CD4-positive, alpha-beta T cell (primary cell): ENCODE measurements at places on chromosomes 1 and 21.

GRCh38 chr1:11515368-11516300, 36.7 kb downstream of the DISP3 start:
- no peaks in the 10 kb centered on the region for H3K36me3 ChIP-seq
- H3K27me3 ChIP-seq: no peaks in the 10 kb centered on the region
- DNase-seq: no peak
- no peak overlapping the region for H3K27ac ChIP-seq
- no peak overlapping the region for H3K4me3 ChIP-seq

- H3K27me3 ChIP-seq: no peaks in the 10 kb centered on the region
- no peak for DNase-seq
- no peak overlapping the region for H3K4me3 ChIP-seq
- no peaks in the 10 kb centered on the region for H3K36me3 ChIP-seq
These were observed 227.8 kb downstream of the NRIP1 start for GRCh38 chr21:14836950-14837349.

- no peaks in the 10 kb centered on the region for H3K4me1 ChIP-seq
- H3K36me3 ChIP-seq: no peaks in the 10 kb centered on the region
- no peak overlapping the region for H3K27ac ChIP-seq
- no peak for DNase-seq
- peaks cover 4% of the 10 kb centered on the region for H3K27me3 ChIP-seq
These were observed 482.1 kb upstream of the VAMP3 start for GRCh38 chr1:7288992-7289391.

DNA sequence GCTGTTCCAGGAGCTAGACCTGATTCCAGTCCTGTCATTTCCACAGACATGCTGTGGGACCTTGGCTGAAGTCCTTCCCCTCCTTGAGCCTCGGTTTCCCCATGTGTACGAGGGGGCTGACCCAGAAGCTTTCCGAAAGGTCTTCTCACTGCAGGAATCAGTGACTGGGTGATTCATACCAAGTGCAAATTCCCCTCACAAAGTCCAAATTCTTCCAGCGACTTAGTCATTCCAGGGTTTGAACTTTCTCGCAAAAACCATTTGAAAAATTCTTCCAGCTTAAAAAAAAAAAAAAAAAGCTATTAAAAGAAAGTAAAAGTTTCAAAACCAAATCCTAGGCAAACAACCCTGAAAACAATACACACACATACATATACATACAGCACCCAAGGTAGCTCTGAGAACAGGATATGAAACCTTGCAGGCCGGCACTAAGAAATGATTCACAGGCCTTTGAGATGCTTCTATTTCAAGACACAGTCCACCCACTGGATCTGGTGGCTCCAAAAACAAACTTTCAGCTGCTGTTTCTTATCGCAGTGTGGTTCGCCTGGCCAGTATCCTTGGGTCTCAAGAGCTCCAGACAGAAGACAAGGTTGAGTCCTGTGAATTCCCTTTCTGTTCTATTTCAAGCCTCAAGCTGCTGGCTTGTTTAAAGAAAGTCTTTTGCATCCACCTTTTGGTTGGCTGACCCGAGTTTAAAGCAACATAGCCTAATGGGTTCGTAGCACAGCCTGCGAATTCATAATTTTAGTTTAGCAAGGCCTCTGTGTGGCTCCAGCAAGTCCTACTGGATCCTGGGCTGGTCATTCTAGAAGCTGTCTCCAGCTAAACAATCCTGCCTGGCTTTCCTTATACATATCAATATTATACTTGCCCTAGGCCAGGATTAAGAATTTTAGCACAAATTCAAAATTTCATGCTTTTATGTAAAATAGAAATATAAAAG, 18.0 kb upstream of the ID3 start:
- H3K4me1 ChIP-seq: peaks cover 29% of the 10 kb centered on the region
- H3K4me3 ChIP-seq: no peak overlapping the region
- no peaks in the 10 kb centered on the region for H3K27me3 ChIP-seq
- peak overlapping the region; percentile 13 for H3K27ac ChIP-seq

DNA sequence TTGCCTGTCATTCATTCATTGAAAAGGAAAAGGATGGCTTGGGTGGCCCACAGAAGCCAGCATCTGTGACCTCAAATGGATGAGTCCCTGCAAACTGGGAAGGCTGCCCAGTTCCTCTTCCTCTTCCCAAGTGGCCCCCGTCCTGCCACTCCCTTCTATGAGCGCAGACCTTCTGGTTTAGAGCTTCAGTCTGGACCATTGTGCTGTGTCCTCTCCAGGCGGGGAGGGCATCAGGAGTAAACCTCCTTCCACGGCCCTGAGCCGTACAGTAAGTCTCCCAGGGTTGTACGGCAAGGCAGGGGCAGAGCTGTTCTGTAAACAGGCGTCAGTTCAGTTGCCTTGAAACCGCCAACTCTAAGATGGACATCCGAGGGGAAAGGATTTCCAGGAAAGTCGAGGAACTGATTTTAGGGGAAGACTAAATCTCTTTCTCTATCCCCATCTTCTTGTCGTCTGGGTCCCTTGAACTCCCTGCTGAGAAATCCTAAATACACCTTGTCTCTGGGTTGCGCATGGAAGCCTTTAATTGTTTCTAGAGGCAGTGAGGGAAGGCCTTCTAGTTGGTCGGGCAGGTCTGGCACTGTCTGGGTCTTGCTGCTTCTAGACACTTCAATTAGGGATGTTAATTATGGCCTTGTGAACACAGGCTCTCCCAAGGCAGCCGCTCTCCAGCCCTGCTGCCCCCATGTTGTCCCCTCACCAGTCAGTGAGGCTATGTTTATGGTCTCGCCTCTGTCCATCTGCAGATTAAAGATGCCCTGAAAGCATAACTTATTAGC, 22.1 kb downstream of the SOX13 start:
- no peaks in the 10 kb centered on the region for H3K36me3 ChIP-seq
- DNase-seq: no peak
- peaks cover 5% of the 10 kb centered on the region for H3K4me1 ChIP-seq
- no peak overlapping the region for H3K4me3 ChIP-seq

- no peaks in the 10 kb centered on the region for H3K27me3 ChIP-seq
- peaks cover 75% of the 10 kb centered on the region for H3K4me1 ChIP-seq
- no peak overlapping the region for H3K4me3 ChIP-seq
- DNase-seq: no peak
- no peak overlapping the region for H3K27ac ChIP-seq
These were observed 63.6 kb downstream of the CD46 start for GRCh38 chr1:207815466-207815865.

GRCh38 chr1:98054786-98055185, 134.0 kb upstream of the DPYD start:
- peaks cover 15% of the 10 kb centered on the region for H3K4me1 ChIP-seq
- no peak for DNase-seq
- no peak overlapping the region for H3K4me3 ChIP-seq
- no peaks in the 10 kb centered on the region for H3K36me3 ChIP-seq
- H3K27ac ChIP-seq: no peak overlapping the region
- H3K27me3 ChIP-seq: peaks cover 67% of the 10 kb centered on the region

DNA sequence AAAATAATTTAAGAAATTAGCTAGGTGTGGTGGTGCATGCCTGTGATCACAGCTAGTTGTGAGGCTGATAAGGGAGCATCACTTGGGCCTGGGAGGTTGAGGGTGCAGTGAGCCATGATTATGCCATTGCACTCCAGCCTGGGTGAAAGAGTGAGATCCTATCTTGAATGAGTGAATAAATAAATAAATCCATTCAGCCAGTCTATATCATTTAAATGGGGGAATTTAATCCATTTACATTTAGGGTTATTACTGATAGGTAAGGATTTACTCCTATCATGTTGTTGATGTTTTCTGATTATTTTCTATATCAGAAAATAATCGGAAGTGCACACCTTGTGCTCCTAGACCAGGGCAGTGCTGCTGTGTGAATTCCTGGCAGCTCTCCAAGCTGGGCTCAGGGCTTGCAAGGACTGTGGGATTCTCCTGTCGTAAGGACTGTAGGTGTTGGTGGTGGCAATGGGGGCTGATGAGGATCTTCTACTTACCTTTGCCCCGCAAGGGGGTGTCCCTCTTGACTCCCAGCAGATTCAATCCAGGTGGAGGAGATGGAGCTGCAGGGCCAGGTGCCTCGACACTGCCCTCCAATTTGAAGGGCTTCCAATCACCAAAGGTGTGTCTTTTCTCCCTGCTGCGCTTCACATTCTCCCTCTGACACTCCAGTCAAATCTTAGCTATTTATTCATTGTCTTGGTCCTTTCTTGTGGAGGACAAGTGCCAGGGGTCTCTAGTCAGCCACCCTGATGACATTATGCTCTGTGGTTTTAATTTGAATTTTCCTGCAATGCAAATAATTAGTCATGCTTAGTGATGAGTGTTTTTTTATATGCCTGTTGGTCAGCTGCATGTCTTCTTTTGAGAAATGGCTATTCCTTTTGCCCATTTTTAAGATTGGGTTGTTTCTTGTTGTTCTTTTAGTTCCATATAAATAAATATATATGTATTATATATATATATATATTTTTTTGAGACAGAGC, 14.1 kb upstream of the TRAPPC10 start:
- DNase-seq: no peak
- no peak overlapping the region for H3K4me3 ChIP-seq
- H3K27ac ChIP-seq: no peak overlapping the region
- H3K4me1 ChIP-seq: no peaks in the 10 kb centered on the region

- H3K36me3 ChIP-seq: no peaks in the 10 kb centered on the region
- no peak overlapping the region for H3K27ac ChIP-seq
- no peaks in the 10 kb centered on the region for H3K4me1 ChIP-seq
- no peaks in the 10 kb centered on the region for H3K27me3 ChIP-seq
- no peak for DNase-seq
These were observed 373.4 kb downstream of the NEGR1 start for GRCh38 chr1:71908871-71909390.

DNA sequence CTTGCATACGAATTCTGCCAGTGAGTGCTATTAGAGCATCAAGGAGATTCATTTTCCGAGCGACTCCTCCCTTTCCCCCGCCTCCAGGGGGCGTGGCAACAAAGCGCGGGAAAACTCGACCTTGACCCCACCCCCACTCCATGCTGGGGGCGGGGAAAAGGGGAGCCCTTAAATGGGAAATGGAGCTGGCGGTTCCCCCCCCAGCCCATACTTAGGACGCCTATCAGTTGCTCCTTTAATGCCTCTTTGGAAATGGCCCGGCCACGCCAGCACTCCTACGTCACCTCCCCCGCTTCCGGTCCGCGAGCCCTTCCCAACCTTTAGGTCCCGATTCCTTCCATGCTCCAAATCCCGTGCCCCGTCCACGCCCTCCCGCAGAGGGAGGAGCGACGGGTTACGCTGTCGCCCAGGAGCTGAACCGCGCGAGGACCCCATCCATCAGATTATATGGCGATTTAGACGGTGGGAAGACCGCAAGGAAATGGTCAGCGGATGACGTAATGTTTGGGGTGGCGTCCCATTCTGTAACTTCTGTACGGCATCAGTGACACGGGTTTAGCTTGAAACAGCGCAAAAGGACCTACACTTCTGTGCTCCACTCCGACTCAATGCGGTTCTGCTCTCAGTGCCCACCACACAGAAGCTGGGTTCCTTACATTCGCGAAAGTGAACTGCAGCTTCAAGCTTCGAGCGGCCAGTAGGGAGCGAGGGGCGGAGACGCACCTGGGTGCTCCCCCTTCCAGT, 702 bp upstream of the ZNF687 start:
- DNase-seq: peak; percentile 95
- H3K4me3 ChIP-seq: peak overlapping the region; percentile 64
- H3K36me3 ChIP-seq: peaks cover 11% of the 10 kb centered on the region
- no peaks in the 10 kb centered on the region for H3K27me3 ChIP-seq
- H3K4me1 ChIP-seq: peaks cover 38% of the 10 kb centered on the region

DNA sequence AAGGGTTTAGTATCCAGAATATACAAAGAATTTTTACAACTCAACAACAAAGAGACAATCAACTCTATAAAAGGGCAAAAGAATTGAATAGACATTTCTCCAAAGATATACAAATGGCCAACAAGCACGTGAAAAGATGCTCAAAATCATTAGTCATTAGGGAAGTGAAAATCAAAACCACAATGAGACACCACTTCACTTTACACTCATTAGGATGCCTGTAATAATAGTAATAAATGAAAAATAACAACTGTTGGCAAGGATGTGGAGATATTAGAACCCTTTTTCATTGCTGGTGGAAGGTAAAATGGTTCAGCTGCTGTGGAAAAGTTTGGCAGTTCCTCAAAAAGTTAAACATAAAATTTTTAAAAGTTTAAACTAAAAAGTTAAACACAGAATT, 7.0 kb upstream of the ABCD3 start:
- no peak overlapping the region for H3K27ac ChIP-seq
- no peaks in the 10 kb centered on the region for H3K4me1 ChIP-seq
- no peak for DNase-seq
- no peak overlapping the region for H3K4me3 ChIP-seq
- peaks cover 15% of the 10 kb centered on the region for H3K27me3 ChIP-seq

DNA sequence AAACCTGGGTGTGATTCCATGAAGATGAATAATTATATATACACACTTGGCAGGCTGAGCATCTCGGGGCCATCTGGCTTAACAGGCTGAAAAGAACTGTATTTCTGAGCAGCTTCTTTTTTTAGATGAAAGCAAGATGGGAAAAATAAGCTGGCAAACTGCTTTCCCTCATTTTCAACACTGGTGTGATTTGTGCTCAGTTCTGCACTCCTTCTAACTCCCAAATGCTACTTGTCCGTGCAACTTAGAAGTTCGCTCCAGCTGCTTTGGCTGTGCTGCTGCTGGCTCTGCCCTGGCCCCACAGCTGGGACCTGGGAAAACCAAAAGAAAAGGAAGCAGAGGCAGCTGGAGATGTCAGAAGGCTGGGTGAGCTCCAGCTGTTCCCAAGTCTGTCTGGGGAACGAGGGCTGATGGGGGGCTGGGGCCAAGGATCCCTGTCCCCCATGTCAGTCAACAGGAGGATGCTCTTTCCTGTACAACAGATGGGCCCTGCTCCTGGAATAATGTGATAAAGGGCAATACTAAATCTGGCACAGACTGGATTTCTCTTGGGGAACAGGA, 44.9 kb downstream of the PAFAH2 start:
- H3K27ac ChIP-seq: no peak overlapping the region
- H3K27me3 ChIP-seq: no peaks in the 10 kb centered on the region
- H3K4me1 ChIP-seq: no peaks in the 10 kb centered on the region
- no peak for DNase-seq
- H3K36me3 ChIP-seq: no peaks in the 10 kb centered on the region
- H3K4me3 ChIP-seq: no peak overlapping the region

DNA sequence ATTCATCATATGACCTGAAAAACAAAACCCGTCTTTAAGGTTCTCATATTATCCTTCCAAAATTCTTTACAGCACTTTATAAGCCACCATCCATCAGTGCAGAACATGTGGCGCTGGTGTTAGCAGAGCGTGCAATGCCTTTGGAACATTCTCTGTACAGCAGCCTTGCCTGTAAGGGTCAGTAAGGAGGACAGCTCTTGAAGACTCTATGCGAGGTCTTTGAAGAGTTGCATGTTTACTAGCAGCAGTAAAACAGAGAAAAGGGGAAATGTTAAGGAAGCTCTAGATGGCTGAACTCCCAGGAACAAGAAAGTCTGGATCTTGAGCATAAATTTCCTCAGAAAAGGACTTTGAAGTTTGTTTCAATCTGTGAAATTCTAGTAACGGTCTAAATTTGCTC, 365.6 kb downstream of the DUSP10 start:
- no peak overlapping the region for H3K27ac ChIP-seq
- DNase-seq: no peak
- no peaks in the 10 kb centered on the region for H3K27me3 ChIP-seq
- no peaks in the 10 kb centered on the region for H3K4me1 ChIP-seq
- H3K36me3 ChIP-seq: no peaks in the 10 kb centered on the region

- no peaks in the 10 kb centered on the region for H3K36me3 ChIP-seq
- no peak overlapping the region for H3K27ac ChIP-seq
- H3K27me3 ChIP-seq: peaks cover 50% of the 10 kb centered on the region
- DNase-seq: peak; percentile 16
- peak overlapping the region; percentile 65 for H3K4me3 ChIP-seq
- peaks cover 30% of the 10 kb centered on the region for H3K4me1 ChIP-seq
These were observed 51.4 kb downstream of the RHBG start for GRCh38 chr1:156420205-156421061.
